ENCODE measurements at places on chromosomes 4 and X.

- DNase-seq, result no peak
Observed at GRCh38 chrX:18707426-18708049, at the start of gene PPEF1. PPEF1 (plus strand) TSS chrX:18707645; CDS start chrX:18707781, 136 bp downstream.

DNA sequence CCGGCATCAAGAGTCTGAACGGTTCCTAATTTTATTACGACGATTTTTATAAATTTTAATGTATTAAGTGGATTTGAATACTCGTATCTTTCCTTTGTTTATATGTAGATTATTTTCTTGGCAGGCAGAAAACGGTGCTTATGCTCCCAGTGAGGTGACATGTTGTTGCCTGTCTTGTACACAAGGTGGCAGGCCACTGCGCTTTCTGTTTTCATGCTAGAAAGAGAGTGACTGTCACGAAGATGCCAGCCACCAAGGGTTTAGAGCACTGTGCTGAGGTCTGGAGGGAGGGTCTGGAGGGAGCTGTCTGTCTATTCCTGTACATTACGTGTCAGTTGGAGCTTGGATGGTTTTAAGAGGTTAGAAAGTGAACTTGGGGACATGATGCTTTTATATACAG lies 87.7 kb downstream of the SHROOM2 start:
- DNase-seq, result no peak

- no peak for DNase-seq
Observed at GRCh38 chr4:121200795-121201472, 36.8 kb upstream of the TNIP3 start.

DNA sequence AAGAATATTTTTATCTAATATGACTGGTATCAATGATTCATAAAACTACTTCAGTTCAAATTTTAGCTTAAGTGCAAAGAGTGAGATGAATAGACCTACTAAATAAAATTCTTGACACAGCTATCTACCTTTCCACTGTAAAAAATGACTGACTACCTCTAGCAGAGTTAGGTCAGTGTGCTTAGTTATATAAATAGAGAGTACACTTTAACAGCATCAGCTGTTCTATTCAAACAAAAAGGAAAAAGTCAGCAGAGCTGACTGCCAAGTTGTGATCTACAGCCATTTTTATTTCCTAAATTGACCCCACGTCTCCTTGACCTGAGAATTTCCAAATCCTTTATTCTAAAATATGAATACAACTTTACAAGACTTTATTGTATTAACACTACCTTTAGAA lies 262.4 kb downstream of the CAMK2D start:
- no peak for DNase-seq

- DNase-seq, result no peak
Observed at GRCh38 chrX:3514996-3515395, 168.5 kb upstream of the MXRA5 start.

- no peak for DNase-seq
Observed at GRCh38 chr4:168309781-168310180, 8.8 kb downstream of the DDX60 start.

DNA sequence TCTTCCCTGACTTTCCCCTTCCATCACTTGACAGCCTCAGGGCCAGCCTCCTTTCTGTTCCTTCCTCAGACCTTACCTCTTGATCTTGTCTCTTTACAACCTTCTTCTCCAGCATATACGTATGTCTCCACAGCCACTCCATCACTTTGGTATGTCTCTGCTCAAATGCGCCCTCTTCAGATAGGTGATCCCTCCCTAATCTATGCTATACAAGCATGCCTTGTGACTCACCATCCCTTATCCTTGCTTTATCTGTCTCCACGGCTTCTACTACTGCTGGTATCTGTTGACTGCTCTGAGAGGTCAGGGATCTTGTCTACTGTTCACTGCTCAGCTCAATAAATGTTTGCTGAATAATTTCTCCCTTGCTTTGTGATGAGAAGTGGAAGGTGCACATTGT lies 9.0 kb downstream of the ARAP2 start:
- no peak for DNase-seq

- DNase-seq, result no peak
Observed at GRCh38 chrX:123860983-123861382, 1.1 kb downstream of the XIAP start.

GRCh38 chr4:128825226-128825625 lies 15.7 kb downstream of the JADE1 start:
- DNase-seq, result no peak

GRCh38 chrX:117969328-117969727 lies 147.3 kb downstream of the KLHL13 start:
- no peak for DNase-seq

DNA sequence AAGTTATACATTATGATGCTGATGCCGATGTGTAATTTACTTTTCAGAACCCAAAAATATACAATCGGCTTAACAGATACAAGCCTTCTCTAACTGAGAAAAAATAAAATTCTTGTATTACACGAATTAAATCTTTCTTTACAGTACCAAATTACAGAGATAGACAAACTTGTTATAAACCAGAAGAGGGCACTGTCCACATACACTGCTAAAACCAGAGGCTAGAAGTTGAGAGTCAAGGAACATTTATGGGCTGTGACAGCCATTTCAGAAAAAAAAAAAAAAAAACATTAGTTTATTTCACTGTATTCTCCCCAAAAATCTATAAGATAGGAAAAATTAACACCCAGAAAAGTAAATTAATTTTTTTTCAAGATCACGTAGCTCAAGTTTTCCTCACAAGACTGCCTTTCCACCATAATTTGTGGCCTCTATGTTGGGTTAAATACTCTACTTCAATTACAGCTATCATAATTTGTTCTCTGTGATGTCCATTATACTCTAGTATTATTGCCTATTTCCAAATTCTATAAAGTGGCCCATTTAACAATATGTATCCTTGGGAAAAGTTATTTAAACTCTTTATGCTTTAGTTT lies 12.0 kb downstream of the EREG start:
- no peak for DNase-seq

DNA sequence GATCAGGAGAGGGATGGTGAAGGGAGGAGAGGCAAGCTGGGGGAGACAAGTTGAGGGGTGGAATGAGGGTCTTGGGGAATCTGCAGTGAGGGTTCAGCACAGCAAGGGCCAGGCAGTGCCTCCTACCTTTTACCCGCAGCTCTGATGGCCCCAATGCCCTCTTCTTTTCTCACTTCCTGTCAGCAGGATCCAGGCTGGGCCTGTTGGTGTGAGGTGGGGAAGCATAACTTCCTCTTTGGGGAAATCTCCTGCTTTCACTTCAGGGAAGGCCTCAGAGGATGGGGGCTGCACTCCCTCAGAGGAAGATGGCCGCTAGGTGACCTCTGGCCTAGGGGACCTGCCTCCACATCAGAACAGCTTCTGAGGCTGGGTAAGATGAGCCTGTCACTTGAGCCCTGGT lies 36.5 kb downstream of the EFNB1 start:
- DNase-seq, result no peak

GRCh38 chr4:66926687-66927086 lies 618.6 kb downstream of the CENPC start:
- no peak for DNase-seq

- DNase-seq, result no peak
Observed at GRCh38 chr4:144300616-144301015, 160.1 kb upstream of the GYPA start.

DNA sequence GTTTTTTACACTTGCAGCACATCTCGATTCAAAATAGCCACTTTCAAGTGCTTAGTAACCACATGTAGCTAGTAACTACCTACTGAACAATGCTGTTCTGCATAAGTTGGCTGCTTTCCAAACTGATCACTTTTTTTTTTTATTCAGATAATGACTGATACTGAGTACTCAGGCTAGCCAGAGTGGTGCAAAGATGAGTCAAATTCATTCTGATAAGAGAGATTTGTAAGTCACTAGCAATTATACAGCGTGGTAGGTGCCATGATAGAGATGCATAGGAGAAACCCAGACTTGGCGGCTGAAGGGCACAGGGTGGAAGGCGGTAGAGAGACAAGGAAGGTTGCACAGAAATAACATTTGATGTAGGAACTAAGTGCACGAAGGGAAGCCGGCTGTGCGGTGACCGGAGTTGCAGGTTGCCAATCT lies 357 bp upstream of the IGBP1 start:
- DNase-seq, result no peak

- no peak for DNase-seq
Observed at GRCh38 chr4:114999880-115000279, 113.5 kb downstream of the NDST4 start.

- DNase-seq, result no peak
Observed at GRCh38 chr4:87150498-87151261, 69.7 kb downstream of the KLHL8 start.

DNA sequence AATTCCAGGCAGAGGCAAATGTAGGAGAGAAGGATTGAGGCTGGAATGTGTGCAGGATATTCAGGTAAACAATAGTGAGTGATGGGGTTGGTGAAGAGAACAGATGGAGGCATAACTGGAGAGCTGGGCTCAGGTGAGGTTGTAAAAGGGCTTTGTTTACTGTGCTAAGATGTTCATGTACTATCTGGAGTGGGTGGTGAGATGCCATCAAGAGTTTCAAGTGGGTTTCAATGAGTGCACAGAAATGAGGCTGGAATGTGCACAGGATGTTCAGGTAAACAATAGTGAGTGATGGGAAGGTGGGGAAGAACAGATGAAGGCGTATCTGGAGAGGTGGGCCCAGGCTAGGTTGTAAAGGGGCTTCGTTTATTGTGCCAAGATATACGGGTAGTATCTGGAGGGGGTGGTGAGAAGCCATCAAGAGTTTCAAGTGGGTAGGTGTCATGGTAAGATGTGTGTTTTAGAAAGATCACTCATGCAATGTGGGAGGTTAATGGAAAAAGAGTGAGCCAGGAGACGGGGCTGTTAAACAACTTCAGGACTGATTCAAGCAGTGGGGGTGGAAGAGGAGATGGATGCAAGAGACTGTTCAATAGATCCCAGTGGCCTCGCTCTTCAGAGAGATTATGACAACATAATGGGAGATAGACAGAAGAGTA lies 25.4 kb upstream of the NMU start:
- no peak for DNase-seq

DNA sequence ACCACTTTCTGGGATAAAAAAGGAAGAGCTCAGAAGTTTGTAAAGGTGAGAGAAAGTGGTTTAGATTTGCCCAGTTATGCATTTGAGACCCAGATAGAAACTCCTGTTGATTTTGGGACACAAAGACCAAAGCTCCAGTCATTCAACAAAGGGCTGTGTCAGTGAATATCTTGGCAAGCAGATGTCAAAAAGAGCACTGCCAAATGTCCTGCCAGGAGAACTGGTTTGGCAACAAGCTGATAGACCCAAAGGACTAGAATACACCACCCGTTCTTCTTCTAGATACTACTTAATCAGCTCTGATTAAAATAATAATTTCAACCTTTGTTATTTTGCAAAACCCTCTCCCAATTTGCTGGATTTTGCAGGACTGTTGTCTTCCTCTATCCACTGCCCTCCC lies 121.4 kb downstream of the NHS start:
- DNase-seq, result no peak

DNA sequence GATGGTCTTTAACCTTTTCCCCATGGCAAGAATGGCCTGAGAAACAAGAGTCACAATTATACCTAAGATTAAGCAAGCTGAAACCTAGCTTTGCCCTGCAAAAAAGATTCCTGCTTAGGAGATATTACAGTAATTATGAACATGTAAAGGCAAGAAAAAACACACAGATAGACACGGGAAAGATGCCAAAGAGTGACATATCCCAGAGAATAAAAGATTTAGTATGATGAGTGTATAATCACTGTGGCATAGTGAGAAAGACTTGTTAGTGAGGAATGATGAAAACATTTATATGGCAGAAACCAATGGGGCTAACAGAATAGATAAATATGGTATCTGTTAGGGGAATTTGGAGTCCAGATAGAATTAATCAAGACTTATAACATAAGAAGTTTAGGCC lies 29.6 kb upstream of the TASL start:
- DNase-seq, result no peak

DNA sequence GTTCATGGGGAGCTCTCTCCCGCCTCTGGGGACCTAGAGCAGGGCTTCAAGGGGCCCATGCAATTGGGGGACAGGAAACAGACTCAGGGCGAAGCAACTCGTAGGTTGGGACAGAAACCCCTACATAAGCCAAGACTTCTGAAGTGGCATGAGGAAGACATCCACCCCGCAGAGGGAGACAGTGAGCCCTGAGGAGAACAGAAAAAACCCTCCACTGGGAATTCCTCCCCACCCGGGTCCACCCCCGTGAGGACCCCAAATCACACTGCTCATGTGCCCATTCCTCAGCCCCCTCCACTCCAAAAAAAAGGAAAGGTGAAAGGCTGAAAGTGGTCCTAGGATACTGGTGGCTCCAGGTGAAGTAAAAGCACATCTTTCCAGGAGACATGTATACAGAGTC lies 74.0 kb downstream of the CPZ start:
- no peak for DNase-seq

GRCh38 chrX:70079870-70080269 lies 17.6 kb downstream of the OTUD6A start:
- no peak for DNase-seq

GRCh38 chr4:188960411-188961093 lies 821.3 kb downstream of the TRIML1 start:
- DNase-seq, result no peak

DNA sequence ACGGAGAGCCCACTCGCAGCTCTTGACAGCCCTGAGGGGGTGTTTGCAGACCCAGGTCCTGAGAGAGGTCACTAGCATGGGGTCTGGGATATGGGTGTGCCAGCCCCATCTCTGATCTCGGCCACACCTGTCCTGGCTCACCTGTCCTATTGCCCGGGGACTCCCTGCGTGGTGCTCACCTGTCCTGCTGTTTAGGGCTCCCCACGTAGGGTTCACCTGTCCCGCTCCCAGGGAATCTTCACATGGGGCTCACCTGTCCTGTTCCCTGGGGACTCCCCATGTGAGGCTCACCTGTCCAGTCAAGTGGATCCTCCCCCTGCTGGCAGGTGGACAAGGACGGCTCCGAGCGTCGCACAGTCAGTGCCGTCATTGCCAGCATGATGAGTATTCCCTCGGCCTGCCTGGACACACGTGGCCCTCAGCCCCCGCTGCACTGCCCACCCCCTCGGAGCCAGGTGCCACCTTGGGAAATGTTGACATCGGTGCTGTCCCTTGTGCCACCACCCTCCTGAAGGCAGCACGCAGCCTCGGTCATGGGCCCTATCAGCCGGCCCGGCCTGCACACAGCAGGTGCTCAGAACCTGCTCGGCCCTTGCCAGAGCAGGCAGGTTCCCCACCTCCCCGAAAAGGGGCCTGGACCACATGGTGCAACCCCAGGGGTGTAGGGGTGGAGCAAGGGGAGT lies 6.3 kb downstream of the SLC49A3 start:
- no peak for DNase-seq

DNA sequence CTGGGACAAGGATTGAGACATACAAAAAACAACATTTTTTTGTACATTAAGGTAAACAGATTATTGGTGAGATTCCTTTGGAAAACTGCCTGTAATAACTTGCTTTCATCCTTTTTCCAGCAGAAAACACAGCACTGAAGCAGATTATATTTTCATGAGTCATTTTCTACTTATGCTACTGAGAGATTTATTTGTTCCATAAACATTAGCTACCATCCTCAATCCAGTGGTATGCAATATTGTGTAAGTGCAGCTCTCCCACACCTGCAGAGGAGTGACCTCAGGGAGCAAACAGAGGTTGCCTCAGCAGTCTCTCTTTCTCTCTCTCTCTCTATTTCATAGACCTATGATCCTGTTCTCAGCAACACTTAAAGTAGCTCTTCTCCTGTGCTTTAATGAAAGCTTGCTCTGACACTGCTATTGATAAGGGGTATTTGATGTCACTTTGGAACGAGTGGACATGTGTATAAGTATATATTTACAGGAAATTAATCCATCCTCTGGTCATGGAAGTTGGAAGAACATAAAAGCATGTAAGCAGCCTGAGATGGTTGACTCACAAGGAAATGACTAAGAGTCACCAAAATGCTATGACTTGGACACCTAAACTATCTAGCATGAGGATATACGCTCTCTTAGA lies 163.7 kb upstream of the SPANXC start:
- no peak for DNase-seq

Data from stimulated activated CD8-positive, alpha-beta memory T cell treated with anti-CD3 and anti-CD28 coated beads, Interleukin-4, amount 100 ng/mL, for 4 hours (primary cell).